ENCODE measurements at places on chromosomes 1 and 21.

- no peak for DNase-seq
Measured at GRCh38 chr1:233189526-233189925, 106.0 kb downstream of the PCNX2 start.

GRCh38 chr21:19123525-19123924 is 719.9 kb upstream of the TMPRSS15 start:
- no peak for DNase-seq

DNA sequence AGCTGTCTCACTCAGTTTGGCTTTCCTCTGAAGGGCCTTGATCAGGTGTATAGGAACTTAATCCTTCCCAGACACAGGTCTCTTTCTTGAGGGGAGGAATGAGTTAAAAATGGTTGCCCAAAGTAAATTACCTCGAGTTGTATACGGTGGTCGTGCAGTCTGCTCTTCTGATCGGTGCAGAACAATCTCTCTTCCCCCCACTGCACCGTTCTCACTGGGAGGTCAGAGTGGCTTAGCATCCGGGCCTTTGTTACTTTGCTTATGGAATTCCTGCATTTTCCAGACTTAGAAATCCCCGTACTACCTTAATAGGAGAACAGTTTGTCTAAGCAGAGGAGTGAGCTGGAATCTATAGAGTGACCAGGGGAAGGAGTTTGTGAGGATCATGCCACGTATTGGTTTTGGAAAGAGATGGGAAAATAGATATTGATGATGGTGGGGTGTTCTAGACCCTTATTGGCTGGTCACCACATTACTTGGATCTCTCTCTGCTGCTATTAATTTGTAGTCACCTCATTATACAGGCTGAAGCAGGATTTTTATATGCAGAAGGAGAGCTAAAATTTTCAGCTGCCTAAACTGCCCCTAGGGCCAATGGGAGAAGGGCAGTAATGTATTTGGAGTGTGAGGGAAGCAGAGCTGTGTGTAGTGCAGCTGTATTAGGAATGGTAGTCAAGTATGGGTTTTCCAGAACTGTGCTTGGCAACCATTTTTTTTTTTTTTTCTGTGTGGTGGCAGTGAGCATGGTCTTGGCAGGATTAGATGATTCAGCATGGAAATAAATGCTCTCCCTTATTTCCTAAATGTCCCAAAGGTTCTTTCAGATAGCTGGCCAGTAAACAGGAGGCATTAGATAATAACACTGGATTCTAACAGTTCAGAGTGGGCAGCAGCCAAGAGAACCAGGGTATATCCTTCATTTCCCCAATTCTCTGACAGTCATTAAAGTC is 81.5 kb downstream of the NDUFS5 start:
- no peak for DNase-seq

GRCh38 chr21:45169001-45169400 is 94.6 kb downstream of the ADARB1 start:
- no peak for DNase-seq

GRCh38 chr1:111585447-111586086 is 34.0 kb upstream of the RAP1A start:
- no peak for DNase-seq

DNA sequence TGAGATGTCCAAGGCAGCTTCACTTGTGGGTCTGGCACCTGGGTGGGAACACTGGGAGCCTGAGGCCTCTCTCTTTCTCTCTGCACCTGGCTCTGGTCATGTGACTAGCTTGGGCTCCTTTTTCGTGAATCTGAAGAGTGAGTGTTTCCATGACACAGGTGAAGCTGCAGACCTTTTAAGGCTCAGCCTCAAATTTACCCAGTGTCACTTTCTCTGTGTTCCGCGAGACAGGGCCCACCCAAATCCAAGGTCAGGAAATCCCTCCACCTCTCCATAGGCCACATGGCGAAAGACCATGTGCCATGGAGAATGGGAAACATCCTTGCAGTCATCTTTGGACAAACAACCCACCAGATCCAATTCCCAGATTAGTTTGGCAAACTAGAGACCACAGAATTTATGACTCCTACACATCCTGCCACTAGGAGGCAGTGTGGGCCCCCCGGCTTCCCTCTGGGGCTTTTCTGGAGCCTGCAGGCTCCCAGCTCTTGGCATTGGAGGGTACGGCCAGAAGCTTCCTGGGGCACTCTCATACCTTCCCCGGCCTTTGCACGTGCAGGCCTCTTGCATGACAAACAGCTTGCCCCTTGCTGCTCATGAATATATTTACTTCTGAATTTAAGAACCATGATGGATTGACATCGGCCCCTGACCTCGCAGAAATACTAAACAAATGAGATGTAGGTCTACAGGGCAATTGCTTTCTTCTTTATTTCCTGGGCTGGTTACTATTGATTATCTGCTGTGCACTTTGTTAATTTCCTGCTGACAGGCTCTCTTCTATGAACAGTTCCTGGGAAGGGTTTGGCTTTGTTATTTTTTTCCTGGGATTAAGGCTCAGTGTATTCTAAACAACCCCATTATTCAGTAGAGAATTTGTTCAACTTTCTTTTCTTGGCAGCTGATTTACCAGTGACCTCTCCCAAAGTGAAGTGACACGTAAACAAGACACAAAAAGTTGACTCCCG is 180.7 kb downstream of the KAZN start:
- no peak for DNase-seq

DNA sequence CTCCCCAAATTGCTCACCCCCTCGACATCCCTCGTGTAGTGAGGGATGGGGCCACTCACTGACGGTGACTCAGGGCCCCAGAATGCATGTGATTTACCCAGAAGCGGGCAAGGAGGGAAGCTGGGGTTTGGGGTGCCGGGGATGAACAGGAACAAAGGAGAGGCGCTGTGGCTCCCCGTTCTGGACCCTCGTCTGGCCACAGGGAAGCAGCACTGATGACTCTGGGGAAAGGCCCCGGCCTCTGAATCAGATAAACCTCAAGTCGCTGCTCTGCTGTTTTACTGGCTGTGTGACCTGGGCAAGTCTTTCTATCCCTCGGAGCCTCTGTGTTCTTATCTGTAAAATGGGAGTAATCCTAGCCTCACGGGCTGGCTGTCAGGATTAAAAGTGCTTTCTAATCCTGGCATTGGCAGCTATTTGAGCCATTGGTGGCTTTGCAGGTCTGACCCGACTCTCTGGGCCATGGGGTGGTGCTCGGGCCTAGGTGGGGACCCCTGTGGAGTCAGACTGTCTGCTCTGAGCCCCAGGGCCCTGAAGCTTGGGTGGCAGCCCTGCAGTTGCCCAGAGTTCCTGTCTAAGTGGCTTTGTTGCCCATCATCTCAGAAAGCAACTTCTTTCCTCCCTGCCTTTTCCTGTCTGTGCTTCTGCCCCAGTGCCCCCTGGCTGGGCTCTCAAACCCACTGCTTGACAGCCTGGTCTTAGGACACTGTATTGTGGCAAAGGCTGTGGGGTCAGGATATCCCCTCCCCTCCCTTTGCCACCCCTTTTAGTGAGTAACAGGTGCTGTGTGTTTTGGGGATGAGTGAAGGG is 5.5 kb downstream of the TNFRSF1B start:
- DNase-seq, result no peak

DNA sequence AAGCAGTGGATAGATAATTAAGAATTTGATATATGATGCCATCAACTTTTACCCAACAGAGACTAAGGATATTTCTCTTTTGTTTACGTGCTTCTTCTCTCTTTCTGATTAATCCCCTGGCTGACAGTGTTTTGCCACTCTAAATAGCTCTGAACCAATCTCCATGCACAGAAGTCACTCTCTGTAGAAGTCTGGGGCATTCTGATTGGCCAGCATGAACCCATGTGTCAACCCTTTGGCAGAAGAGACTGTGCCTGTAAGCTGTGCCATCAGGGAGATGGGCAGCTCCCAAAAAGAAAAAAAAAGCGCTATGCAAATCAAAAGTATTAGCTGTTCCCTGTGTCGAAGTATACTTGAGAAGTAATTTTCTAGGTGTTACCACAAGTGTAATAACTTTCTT is 34.1 kb upstream of the NRIP1 start:
- DNase-seq, result no peak

DNA sequence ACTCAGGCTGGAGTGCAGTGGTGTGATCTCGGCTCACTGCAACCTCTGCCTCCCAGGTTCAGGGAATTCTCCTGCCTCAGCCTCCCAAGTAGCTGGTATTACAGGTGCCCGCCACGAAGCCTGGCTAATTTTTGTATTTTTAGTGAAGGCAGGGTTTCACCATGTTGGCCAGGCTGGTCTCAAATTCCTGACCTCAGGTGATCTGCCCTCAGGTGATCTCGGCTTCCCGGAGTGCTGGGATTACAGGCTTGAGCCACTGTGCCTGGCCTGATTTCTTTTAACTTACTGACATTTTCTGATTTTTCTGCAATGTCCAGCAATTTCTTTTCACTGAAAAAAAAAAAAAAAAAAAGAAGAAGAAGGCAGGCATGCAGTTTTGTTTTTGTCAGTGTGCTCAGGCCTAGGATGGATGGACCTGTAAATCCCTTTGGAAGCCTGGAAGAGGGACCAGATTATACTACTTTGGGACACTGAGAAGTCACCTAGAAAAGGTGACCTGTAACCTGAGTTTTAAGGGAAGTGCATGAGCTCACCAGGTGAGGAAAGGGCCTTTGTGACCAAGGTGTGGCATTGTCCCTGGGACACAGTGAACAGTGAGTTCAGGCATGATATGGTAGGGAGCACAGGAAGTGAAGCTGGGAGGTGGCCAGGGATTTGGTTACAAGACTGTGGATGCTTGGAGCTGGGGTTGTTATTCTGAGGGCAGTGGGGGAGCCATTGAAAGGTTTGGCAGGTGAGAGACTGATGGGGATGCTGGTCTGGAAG is 2.7 kb upstream of the TMEM61 start:
- DNase-seq, result no peak

DNA sequence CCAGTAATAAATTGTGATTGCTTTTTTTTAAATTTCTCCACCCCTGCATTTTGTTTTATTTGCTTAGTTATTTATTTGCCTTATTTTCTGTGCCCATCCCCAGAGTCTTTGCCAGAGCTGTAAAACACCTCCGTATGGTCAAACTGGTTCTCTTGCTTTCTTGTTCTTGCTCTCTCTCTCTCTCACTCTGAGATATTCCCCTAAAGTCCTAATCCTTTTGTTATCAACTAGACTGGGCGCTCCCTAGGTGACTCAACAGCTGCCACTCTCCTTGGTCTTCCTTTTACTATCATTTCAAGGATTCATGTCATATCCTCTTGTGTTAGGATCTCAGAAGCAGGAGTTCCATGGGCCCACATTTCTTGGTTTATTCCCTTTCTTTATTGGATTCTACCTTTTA is 160.0 kb downstream of the PRDM2 start:
- peak; percentile 55 for DNase-seq
